ENCODE measurements at places on chromosomes 2 and 18.

DNA sequence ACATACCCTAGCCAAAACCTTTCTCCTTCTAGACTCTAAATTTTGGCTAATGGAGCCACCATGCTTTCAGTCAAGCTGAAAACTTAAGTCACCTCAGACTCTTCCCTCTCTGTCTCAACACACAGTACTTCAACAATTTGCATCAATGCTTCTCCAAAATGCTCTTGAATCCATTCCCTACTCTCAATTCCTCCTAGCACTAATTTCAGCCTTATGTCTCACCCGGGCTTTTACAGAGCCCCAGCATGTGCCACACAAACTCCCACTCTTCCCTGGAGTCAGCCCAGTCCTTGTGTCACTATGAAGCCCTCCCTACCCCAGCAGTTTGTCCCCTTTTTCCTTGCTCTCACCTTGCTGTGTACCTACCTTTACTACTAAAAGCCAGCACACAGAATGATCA is 38.7 kb downstream of the AAK1 start:
- no peak for DNase-seq

DNA sequence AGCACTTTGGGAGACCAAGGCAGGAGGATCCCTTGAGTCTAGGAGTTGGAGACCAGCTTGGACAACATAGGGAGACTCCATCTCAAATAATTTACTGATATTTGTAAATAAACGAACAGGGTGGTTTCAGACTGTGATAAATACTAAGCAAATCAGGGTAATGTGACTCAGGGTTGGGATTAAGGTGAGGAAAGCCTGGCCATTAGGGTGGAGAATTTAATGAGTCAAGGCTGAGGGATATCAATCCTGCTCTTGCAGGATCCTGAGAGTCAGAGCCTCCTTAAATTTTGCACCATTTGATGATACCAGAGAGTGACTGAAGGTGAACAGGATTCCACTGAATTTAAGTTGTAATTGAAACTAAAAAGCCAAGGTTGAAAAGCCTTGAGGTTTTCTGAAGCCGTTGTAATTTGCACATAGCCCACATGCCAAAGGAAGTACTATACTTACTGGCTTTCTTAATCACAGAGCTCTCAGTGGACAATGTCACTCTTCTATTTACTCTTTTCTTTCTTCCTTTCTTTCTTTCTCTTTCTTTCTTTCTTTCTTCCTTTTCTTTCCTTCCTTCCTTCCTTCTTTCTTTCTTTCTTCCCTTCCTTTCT is 28.6 kb upstream of the AP1S3 start:
- no peak for DNase-seq

DNA sequence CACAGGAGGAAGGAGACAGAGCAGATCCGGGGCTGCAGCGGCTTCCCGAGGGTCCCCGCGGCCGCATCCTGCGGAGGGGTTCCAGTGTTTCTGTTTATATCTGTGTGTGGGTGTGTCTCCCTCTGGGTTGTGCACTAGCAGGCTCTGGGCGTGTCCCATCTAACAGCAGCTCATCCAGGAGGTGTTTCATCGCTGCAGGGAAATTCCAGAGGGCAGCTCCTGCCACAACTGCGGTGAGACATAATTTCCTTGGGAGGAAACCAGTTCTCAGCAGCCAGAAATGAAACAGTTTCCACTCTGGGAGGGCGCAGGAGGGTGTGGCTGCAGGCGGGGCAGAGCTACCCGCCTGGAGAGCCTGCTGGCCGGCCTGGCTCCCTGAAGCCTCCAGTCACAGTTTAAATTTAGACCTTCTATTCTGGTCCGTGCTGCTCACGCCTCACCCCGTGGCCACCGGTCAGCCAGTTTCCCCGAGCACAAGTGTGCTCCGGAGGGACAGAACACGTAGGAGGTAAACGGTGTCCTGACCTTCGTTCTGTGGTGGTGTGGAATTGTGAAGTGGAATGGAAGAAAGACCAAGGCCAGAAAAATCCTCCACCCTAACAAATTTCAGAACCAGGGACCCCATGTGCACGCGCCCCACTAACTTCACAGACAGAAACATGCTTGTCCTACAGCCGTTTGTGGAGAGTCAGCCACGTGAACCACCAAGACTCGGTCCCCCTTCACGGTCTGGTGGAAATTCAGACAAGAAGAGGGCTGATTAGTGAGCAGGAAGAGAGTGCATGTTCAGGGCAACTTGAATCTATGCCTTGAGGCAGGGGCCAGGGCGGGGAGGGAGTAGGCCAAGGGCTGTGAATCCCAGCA is 50.2 kb downstream of the TEX44 start:
- peak; percentile 62 for DNase-seq

DNA sequence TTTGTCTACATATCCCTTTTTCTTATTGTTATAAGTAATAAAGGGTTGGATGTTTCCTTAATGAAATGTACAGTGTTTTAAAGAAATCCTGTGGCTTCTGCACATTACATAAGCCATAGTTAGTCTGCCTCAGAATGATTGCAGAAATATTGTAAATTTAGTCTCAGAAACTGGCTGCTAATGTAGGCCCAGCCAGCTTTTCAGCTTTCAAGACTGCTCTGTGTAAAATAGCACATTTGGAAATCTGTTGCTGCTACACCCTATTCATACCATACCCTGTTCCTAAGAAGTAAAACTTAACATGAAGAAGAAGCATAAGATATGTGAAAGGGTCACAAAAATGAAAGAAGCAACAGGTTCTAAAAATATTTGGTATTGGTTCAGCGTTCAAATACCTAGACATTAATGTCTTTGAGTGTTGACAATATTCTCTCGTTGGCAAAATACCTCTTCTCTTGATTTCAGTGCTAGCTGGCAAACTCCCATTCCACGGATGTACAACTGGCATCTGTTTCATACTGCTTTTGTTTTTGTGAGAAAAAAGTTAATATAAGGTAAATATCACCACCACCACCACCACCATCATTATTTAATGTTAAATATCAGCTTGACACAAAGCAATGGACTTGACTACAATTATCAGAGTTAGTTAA is 19.2 kb upstream of the NCKAP1 start:
- no peak for DNase-seq

DNA sequence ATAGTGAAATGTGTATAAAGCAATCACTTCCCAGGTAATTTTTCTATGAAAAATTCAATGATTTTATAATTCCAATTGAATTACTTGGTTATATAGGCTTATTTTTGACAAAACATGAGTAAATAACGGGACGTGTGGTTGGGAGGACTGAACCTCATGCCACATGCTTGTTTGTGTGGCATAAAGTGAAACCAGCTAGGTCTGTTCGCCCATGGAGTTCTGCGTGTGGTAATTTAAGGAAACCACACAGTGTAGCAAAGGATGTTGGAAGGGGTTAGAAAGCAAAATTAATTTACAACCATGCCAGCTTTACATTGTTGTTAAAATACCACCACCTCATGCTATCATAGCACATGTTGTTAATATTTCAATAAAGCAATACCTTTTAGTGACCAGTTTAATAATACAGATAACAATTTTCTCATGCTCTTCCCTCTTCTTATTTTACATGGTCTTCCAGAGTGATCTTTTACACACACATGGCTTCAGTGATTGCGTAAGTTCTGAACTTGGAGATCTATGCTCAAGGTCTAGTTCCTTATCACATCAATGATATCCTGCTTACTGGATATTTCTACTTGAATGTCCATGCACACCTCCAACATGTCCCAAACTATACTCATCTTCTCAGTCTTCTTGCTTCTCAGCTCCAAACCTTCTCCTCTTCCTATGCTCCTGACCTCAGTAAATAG is 156.4 kb upstream of the ITGA4 start:
- DNase-seq = peak; percentile 65

DNA sequence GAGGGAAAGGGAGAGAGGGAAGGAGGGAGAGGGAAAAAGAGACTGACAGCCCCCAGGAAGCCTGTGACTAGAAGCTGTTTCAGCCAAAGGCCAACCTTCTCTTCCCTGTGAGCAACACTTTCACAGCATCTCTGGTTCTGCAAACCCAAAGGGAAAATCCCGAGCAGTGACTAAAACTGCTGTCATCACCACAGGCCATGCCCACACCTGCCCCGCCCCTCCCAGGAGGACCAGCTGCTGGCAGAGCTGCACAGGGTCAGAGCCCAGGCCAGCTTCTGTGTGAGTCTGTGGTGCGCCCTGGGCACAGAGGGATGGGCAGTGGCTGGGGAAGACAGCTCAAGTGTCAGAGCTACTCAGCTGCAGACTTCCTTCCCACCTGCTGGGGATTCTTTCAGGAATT is 64.9 kb upstream of the OTOS start:
- DNase-seq = no peak

- DNase-seq = no peak
Observed at GRCh38 chr2:188187726-188188125, 103.9 kb upstream of the GULP1 start.

DNA sequence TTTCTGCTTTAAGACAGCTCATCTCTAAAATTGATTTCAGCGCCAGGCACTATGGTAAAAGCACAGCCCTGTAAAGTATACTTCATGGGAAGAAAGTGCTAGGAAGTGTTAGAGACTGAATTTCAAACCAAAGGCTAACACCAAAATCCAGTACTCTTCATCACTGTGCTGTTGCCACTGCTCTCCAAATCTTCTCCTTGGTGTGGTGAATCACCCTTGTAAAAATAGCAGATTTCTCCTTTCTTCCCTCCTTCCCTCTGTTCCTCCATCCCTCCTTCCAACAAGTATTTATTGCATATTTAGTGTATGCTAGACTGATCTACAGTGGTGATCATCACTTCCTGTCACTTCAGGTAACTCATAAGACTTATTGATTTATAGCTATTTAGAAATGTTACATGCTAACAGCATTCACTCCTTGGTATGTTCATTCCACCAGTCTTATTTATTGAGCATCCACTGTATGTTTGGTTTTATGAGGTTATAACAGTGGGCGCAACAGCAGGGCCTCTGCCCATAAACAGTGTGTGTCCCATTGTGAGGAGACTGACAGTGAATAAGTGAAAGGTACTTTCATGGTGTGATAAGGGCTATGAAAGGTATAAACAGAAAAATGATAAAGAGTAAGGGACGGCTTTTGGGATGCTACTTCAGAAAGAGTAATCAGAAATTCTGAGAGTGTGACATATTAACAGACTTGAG is 20.0 kb downstream of the KDM3A start:
- DNase-seq = no peak

- DNase-seq = no peak
Observed at GRCh38 chr2:188199716-188200128, 92.0 kb upstream of the GULP1 start.

DNA sequence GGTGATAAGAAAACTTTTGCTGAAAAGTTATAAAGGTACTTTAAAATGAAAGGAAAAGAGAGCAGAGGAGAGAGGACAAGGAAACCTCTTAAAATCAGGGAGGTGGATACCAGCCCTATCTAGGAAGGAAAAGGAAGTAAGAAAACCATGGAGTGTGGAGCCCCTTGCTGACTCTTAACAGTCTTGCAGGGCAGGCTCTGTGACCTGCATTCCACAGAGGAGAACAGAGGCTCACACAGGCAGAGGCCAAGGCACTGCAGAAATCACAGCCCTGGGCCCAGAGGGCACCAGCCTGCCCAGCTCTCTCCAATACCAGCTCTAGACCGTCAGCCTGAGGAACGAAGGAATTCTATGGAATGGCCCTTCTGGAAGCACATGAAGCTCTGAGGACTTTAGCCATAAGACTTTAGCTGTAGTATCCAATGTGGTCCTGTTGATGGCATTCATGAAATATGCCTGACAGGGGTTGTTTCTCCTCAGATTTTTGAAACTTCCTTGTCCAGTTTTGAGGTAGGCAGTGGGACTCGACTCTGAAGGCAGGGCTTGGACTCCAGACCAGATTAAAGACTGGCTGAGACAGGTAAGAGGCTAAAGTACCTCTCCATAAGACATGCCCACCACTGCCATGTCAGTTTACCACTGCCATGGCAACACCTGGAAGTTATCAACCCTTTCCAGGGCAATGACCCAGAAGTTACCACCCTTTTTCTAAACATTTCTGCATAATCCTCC is 216.3 kb downstream of the ANAPC1 start:
- DNase-seq = no peak

DNA sequence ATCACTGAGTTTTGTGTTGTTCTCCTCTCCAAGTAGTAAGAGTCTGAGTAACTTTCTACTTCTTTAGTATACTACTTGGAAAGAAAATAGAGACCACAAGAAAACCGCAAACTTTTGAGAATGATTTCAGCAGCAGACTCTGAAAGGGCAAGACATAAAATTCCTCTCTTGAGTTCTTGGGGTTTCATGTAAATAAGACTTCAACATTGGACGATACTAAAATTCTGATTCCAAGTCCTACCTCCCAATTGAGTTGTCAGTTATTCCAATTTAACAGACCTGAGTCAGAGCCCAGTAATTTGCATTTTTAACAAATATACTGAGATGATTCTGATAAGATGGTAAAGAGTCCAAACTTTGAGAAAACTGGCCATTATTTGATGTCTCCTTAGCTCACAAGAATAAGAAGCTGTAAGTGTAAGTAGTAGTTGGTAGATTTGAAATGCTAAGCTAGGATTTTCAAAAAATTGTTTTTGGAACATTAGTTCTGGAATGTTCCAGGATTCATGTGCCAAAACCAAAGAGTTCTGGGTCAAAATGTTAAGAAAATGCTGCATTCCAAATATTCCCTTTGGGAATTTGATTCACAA is 261.6 kb upstream of the SPOPL start:
- DNase-seq = no peak

All from CD4-positive, alpha-beta T cell treated with Interleukin-15 for 4 hours (primary cell).